Natural killer cell (primary cell): ENCODE measurements at places on chromosomes 1 and 21. TPM values are rescaled to one million over a fixed set of nuclear protein-coding genes. Genes with fewer than 3 reads are reported as not detected.

GRCh38 chr1:155835548-155835947 lies 21.5 kb downstream of the GON4L start:
- DNase-seq: no peak

- DNase-seq: no peak
These were observed 16.5 kb downstream of the NES start for GRCh38 chr1:156660752-156661112.

GRCh38 chr21:14241297-14241696 lies 25.3 kb downstream of the RBM11 start:
- peak; percentile 44 for DNase-seq

GRCh38 chr21:34684174-34684876 lies 15.5 kb downstream of the CLIC6 start:
- DNase-seq: no peak

Gene NUP133
- 34.5 TPM for total RNA-seq

Gene ATP6V1G3
- not detected for total RNA-seq

Gene ABL2
- total RNA-seq: 12.9 TPM
